ENCODE measurements at places on chromosomes 1 and 21.

- DNase-seq, result no peak
These were observed 20.8 kb downstream of the ZZZ3 start for GRCh38 chr1:77661696-77662095.

GRCh38 chr1:173097001-173097400 lies 46.3 kb upstream of the TNFSF18 start:
- DNase-seq, result no peak

GRCh38 chr1:59236721-59237545 lies 60.0 kb upstream of the FGGY start:
- no peak for DNase-seq

- no peak for DNase-seq
These were observed 70.8 kb downstream of the TENT5C start for GRCh38 chr1:117676615-117677130.

GRCh38 chr1:2546515-2547209 lies 9.5 kb upstream of the TNFRSF14 start:
- peak; percentile 79 for DNase-seq

- DNase-seq, result no peak
These were observed 247.2 kb upstream of the CSF3R start for GRCh38 chr1:36729716-36730510.

DNA sequence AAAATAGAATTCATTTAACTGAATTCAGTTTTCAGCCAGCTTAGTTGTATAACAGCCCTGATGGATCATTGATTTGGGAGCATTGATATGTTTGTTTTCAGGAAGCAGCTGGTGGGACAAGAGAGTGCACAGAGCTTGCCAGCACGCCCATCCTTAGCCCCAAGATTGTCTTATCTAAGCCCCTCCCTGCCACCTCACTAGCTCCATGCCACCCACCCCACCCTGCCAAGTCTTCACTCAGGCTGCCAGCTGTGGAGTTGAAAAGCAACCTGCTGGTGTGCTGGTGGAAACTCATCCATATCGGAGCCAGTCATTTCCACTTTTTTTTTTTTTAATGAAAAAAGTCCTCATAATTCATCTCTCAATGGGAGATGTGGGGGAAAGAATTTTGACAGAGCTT lies 11.8 kb downstream of the KIRREL1 start:
- no peak for DNase-seq
